ENCODE measurements at places on chromosomes 7 and 10.

- DNase-seq = no peak
Observed at GRCh38 chr7:43406961-43407360, 175.9 kb upstream of the STK17A start.

DNA sequence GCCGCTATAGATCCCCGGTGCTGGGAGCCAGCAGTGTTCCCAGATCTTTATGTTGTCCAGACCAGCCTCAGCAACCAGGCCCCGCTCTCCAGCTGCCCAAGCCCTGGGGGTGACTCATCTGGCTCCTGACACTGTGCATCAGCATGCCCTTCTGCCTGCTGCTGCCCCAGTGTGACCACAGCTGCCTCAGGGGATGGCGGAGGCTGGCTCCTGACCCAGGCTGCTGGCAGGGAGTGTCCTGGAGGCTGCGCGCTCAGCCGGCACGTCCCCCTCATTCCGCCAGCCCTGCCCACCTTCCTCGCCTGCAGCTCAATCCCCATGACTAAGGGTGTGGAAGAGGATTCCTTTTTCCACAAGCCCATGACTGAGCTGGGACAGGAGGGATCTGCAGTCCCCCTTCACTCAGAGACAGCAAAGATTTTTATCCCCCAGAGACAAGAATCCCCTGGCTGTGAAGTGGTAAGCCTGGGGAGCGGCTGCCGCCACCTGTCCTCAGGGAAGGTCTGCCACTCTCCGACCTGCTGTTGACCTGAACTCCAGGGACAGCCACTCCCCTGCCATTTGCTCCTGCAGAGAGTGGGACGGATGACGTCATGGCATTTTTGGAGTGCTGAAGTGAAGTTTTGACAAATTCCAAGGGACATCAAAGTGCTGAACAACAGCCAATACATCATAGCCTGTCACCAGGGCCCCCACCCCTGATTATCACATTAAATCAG lies 182.8 kb upstream of the BMPER start:
- peak; percentile 95 for DNase-seq

- DNase-seq = no peak
Observed at GRCh38 chr7:47435889-47436312, 146.0 kb downstream of the TNS3 start.

DNA sequence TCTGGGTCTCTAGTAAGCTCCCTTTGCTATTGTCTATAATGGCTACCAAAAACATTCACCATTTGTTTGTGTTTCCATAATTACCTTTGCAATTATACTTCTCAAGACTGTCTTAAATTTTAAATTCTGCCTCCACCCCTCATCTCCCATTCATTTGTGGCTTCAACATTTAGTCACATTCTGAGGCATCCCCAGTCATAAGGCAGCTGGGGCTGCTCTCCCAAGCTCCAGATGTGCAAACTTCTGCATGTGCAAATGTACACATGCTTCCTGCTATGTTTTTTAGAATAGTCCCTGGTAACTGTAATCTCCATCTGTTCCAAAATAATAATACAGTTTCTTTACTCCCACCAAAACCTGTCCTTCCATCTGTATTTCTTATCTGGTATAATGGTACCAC lies 97.3 kb downstream of the CDK6 start:
- DNase-seq = no peak

DNA sequence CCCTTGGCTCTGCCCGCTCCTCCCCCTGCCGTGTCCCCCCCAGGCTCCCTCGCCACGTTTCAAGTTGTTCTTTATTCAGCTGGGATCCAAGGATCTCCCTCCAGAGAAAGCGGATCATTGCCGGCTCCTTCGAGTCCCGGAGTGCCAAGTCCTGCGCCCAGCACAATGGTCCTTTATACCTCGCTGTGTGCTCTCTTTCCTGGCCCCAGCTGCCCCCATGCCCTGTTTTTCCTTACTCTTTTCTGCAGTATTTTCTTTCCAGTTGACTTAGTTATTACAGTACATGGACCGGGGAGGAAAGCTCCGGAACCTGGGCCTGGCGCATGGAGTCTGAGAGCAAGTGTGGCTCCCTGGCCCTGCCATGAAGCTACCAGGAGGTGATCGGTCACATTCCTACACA lies 88.1 kb upstream of the KMT2C start:
- DNase-seq = no peak

DNA sequence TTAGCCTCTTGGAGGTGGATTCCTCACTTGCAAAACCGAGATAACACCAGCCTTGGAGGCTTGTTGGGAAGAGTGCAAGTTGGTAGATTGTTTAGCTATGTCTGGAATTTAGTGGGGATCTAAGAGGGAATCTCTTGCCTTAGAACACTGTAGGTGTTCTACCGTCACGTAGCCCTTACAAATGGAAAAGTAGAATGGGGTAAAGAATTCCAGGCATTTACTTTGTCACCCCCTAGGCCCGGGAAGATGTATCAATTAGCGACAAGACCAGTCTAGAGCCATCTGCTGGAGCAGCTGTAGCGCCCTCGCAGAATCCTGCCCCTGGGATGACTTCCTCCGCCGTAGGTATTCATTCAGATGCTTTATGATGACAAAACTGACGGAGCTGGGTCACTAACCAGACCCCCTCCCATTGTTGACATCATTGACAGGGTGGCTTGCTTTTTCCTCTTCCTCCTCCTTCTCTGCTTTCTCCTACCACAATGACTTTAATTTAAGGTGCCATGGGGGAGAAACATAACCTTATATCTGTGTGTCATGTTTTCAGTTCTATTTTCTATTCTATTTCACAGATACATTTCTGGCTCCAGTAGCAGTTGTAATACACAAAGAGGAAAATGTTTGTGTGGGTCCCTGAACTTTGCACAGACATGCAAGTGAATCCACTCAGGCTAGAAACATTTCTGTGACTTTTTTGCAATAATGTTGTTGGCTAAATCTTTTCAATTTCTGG lies 262.6 kb upstream of the LYZL1 start:
- DNase-seq = no peak

DNA sequence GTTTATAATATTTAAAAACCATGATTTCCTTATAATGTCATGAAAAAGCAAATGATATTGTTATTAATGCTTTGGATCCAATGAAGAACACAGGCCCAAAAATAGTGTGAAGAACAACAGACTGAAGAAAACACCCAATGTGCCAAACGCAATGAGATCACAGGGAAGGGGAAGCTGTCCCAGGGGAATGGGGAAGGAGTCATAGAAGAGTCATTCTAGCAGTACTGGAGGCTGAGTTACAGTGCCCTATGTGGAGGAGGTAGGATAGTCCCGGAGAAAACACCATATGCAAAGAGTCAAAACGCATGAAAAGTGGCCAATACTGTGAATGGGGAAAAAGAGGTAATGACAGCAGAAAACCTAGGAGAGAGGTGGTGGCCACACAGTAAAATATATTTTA lies 50.9 kb downstream of the TPK1 start:
- DNase-seq = no peak

DNA sequence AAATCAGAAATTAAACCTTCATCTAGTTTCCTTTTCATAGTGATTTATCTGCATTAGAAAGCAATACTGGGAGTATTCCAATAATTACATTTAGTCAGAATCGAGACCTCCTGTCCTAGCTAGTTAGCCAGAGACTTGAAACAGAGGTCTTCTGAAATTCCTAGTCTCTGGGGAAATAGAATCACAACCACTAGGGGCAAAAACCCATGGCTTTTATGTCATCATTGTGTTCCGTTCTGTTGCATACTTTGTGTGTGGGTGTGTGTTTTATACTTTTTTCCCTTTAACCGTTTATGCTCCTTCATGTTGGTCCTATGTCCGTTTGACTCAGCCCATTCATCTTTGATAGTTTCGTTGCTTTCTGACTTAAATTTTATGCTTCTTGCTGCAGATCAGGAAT lies 79.8 kb downstream of the RALA start:
- DNase-seq = no peak

- no peak for DNase-seq
Observed at GRCh38 chr10:11169976-11170375, 152.3 kb downstream of the CELF2 start.

- DNase-seq = no peak
Observed at GRCh38 chr10:78648256-78648860, 420.4 kb upstream of the ZMIZ1 start.

DNA sequence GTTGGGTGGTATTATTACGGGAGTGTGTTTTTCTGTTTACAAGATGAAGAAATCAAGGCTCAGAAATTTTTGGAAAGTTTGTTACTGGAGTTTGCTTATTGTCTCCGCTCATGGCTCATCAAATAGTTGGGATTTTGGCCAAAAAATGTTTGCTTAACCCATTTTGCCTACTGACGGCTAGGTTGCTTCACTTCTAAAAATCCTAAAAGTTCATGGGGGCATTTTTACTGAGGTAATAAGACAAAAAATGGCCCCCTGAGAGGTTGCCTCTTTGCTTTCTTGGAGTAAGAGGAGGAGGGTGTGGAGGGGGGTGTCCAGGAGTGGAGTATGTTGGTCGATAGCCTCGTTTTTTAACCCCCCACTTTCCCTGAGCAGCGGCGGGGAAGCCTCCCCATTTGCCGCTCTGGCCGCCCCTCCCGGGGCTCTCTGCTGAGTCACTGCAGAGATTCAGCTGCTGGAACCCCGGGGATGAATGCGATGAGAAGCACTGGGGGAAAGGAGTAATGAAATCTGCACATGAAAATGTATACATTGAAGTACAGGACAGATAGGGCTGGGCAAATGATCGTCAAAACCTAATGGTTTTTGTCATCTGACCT lies 1.5 kb downstream of the MEST start:
- no peak for DNase-seq

- DNase-seq = no peak
Observed at GRCh38 chr7:30932562-30932961, 20.9 kb downstream of the AQP1 start.

GRCh38 chr7:46651070-46651469 lies 730.0 kb upstream of the IGFBP3 start:
- DNase-seq = no peak
